Urinary bladder (tissue), 4 donors: ENCODE measurements at places on chromosomes 3 and 15. TPM values are rescaled to one million over a fixed set of nuclear protein-coding genes. Genes with fewer than 3 reads are reported as not detected.
A peak's percentile ranks its signal among the peaks of the same experiment; 100 is the strongest.

- DNase-seq: no peak
Observed at GRCh38 chr3:7000501-7000900, 139.6 kb downstream of the GRM7 start.

DNA sequence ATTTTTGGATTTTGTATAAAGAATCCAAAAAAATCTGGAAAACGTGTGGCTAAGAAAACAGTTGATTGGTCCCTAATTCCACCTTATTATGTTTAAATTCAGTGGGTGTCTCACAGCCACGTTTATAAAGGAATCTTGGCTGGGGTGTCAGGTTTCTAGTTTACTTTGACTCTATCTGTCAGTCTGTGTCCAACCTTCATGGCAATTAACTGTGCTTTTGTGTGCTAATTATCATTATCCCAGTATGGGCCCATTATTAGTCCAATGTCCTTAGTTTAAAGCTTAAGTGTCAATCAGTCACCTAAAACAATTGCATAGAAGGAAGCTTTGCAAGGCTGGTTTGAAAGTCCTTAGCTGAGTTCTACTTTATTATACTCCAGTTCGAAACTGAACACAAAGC lies 3.7 kb upstream of the CNTN4 start:
- no peak for DNase-seq

- DNase-seq: no peak
Observed at GRCh38 chr15:96687388-96688107, 357.0 kb downstream of the NR2F2 start.

- DNase-seq: no peak
Observed at GRCh38 chr3:172133838-172134237, 94.5 kb downstream of the FNDC3B start.

GRCh38 chr3:174441588-174442301 lies 417.4 kb upstream of the NAALADL2 start:
- peak; percentile 55 for DNase-seq

DNA sequence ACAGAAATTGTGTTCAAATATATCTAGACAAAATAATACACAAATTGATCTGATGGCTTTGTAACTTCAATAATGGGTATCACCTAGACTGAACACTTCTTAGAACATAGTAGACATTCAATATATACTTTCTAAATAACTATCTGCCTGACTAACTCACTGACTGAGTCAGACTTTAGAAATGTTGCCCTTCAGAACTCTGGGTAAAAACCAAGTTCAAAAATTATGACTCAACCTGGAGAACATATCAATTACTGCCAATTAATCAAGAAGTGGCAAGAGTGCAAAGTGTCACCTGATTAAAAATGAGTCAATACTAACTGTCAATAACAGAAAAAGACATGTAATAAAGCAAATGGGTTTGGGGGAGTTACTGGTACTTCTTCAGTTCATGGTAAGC lies 144.6 kb upstream of the TMCO5A start:
- DNase-seq: no peak

- no peak for DNase-seq
Observed at GRCh38 chr15:75732177-75732808, 19.6 kb upstream of the CSPG4 start.

- DNase-seq: no peak
Observed at GRCh38 chr3:153829606-153830170, 291.5 kb upstream of the ARHGEF26 start.

- no peak for DNase-seq
Observed at GRCh38 chr3:135081856-135082434, 286.9 kb downstream of the EPHB1 start.

GRCh38 chr3:192307631-192308030 lies 419.7 kb downstream of the FGF12 start:
- DNase-seq: no peak

DNA sequence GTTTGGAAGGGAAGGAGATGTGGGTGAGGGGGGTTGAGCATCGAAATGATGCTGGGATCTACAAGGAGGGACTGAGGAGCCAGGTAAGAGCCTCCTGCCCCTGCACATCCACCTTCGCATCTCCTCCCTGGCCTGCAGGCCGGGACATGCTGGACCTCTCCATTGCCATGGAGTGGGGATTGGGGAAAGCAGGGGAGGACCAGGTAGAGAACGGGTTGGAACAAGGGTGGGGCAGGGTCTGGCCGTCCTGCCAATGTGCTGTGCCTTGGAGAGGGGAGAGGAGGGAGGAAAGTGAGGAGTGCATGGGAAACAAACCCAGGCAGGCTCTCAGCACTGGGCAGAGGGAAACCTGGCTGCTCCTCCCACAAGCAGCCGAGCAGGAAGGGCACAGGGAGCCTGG lies 10.6 kb downstream of the PLA2G4B start:
- no peak for DNase-seq

GRCh38 chr15:34837246-34838016 lies 42.1 kb upstream of the ACTC1 start:
- DNase-seq: no peak

- DNase-seq: no peak
Observed at GRCh38 chr3:122025296-122025695, 3.2 kb upstream of the ILDR1 start.

The LARP6 gene
- 6.9 TPM for total RNA-seq

The MORC1 gene
- 0.90 TPM for total RNA-seq

The GOLGA6A gene
- total RNA-seq: not detected

The IGSF10 gene
- 23.2 TPM for total RNA-seq

The CATSPER2 gene
- 4.7 TPM for total RNA-seq

The PRR20G gene
- not detected for total RNA-seq

The PCSK6 gene
- 14.1 TPM for total RNA-seq

The SMAD6 gene
- 31.1 TPM for total RNA-seq

The RPP25 gene
- total RNA-seq: 5.2 TPM

The ANAPC13 gene
- 57.1 TPM for total RNA-seq

The FURIN gene
- total RNA-seq: 10.5 TPM

The SENP8 gene
- 2.6 TPM for total RNA-seq

The SLC12A8 gene
- 2.9 TPM for total RNA-seq

The PLOD2 gene
- 114 TPM for total RNA-seq

The THSD4 gene
- 75.1 TPM for total RNA-seq

The PLSCR4 gene
- 94.3 TPM for total RNA-seq
